ENCODE measurements at places on chromosomes 12 and 14.

- DNase-seq = no peak
These were observed 155.8 kb downstream of the NTF3 start for GRCh38 chr12:5587711-5588121.

DNA sequence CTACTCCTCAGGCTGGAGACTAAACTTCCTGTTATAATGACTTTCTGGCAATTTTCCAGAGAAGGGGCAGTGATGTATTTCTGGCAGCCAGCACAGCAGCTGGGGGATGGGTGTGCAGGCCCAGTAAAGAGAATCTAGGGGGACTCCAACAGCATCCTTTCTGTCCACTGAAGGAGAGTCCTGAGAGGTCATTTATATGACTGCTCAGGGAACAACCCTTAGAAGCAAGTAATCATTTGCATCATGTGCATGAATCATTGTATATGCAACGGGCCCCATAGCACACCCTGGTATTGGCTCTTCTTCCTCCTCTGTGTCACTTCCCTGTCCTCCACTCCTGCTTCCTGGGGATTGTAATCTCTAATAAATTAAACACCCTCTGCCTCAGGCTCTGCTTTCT, 493.8 kb downstream of the RPS29 start:
- no peak for DNase-seq

DNA sequence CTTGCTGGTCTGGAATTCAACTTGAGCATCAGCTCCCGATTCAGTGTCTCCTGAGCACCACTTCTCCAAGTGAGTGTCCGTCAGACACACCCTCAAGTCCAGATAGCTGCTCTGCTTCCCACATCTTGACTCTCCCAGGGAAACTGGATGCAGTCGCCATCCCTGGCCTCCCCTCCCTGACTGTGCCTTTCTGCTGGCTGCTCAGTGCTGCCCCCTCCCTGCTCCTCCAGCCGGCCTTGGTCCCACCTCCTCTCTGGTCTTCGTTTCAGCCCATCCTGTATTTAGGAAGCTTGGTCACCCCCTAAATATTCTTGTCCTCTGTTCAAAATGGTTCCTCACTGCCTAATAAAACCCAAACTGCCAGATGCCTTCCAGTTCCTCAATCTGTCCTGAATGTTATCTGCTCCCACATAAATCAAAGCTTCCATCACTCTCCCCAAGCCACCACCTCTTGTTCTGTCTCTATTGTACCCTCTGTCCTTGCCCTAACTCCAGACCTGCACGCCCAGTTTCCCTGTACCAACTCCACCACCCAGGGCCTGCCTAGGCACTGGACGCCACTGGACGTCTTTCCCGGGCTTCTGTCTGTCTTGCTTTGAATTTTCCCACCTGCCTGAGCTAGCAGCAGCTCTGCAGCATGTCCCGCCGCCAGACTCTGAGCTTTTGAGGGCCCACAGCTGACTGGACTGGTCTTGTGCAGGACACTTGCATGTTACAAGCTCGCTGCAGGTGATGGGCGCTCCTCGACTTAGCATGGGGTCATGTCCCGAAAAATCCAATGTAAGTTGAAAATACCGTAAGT, 33.8 kb downstream of the CCDC92 start:
- no peak for DNase-seq

- no peak for DNase-seq
These were observed 12.1 kb downstream of the NFATC4 start for GRCh38 chr14:24379907-24380730.
